ENCODE measurements at places on chromosomes 1 and 21.
A peak's percentile ranks its signal among the peaks of the same experiment; 100 is the strongest.

DNA sequence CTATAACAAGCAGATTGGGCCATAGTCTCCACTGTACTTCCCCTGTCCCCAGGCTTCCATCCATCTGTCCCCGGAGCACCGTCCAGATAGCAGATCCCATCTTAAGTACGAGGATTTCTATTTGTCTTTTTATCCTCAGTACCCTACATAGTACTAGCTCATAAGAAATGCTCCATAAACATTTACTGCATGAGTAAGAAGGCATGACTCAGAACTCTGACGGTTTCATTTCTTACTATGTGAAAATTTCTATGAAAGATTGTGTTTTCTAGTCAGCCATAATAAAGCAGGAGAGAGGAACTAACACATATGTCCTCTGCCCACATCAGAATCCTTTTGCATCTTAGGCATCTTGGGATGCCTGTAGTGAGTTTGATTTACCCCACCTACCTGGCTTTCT lies 49.5 kb downstream of the CHD1L start:
- peak; percentile 23 for DNase-seq

DNA sequence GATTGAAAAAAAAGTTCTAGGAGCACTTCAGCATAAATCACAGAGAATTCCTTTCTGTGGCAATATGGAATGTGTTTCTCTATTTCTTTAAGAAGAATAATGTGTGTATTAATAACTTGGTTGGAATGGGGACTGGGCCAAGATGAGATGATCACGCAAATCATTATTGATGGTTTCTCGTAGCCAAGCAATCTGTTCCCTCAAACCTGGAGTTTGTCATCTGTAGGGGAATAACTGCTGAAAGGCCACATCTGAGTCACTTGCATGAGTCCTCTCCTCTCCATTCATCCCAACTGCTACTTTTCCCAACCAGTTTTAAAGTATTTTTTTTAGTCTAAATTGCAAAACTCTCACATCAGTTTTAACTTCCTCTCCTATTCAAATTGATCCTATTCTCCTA lies 480.4 kb downstream of the PLPP3 start:
- DNase-seq = peak; percentile 84

DNA sequence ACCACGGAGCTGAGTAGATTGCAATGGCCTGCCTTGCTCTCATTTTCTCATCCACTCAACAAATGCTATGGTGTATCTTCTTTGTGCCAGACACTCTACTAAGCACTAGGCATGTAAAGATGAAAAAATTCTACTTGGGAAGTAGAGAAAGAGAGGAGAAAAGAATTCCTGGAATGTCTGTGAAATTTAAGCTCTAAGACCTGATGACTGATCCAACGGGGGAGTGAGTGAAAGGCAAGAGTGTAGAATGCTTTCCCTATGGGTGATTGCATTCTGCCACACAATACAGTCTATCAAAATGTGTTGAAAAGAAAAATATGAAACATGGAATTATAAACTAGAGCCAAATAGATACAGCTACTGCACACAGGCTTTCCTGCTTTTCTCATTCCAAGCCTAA lies 82.3 kb downstream of the CYYR1 start:
- peak; percentile 11 for DNase-seq

- DNase-seq = no peak
These were observed 7.8 kb upstream of the KIF14 start for GRCh38 chr1:200628223-200628881.

- no peak for DNase-seq
These were observed 21.2 kb upstream of the DIP2A start for GRCh38 chr21:46437511-46437910.

GRCh38 chr21:27258742-27259448 lies 292.0 kb upstream of the ADAMTS5 start:
- DNase-seq = no peak

GRCh38 chr1:151142411-151143056 lies 3.9 kb downstream of the SEMA6C start:
- no peak for DNase-seq

DNA sequence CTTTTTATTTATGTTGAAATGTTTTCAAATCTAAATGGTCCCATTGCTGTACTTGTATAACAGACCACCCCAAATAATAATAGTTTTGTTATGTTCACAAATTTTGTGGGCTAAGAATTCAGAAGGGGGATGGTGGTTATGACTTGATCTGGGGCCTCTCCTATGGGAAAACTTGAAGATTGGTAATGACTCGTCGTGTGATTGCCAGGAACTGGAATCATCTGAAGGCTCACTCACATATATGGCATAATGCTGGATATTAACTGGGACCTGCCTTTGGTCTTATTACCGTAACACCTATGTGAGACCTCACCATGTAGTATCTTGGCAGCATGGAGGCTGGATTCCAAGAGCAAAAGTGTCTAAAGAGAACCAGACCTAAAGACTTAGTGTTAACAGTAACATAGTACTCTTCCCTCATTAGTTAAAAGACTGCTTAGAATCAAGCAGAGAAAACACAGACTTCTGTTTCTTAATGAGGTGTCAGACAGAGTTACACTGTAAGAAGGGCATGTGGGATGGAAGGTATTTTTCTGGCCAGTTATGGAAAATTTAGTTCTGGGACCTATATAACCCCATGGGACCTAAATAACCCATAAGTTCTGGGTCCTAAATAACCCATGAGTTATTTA lies 11.9 kb downstream of the LYPLAL1 start:
- no peak for DNase-seq

DNA sequence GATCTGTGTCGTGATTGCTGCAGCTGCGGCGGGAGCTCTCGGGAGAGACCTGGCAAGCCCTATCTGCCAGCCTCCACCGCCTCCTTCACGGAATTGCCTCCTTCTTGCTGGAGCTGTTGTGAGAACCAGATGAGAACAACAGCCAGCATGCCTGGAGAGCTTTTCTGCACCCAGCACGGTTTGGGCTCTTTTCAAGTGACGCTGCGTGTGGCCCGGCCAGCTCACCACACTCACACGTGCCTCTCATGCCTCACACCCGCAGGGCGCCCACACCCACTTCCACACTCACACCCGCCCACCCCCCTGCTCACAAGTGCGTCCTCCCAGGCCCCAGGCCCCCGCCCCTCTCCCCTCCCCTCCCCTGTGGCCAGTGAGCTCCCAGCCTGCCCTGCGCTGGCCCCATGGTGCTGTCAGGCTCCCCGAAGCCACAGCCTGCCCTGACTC lies 135.7 kb upstream of the RUNX3 start:
- DNase-seq = peak; percentile 90

- DNase-seq = no peak
These were observed 32.4 kb downstream of the KCTD3 start for GRCh38 chr1:215599418-215600074.

- no peak for DNase-seq
These were observed 7.0 kb downstream of the OLFML2B start for GRCh38 chr1:162016631-162017030.

- DNase-seq = no peak
These were observed 183.7 kb upstream of the EDN2 start for GRCh38 chr1:41668054-41668660.

- peak; percentile 90 for DNase-seq
These were observed 19.7 kb upstream of the LMX1A start for GRCh38 chr1:165376041-165376810.

DNA sequence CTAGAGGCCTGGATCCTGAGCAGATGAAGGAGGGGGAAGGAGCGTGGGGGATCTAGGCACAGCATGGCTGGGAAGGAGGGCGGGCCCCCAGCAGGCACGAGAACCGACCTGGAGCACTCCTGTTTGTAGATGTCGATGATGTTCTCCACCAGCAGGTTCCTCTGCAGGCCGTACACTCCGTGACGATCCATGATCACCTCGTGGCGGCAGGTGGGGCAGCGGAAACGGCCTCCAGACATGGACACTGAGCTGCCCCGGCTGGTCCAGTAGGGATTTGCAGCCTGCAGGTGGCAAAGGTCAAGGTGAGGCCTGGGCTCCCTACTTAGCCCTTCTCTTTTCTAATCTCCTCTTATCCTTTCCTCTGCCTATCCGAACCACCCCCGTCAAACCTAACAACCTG lies 1.3 kb downstream of the TRIM63 start:
- no peak for DNase-seq

DNA sequence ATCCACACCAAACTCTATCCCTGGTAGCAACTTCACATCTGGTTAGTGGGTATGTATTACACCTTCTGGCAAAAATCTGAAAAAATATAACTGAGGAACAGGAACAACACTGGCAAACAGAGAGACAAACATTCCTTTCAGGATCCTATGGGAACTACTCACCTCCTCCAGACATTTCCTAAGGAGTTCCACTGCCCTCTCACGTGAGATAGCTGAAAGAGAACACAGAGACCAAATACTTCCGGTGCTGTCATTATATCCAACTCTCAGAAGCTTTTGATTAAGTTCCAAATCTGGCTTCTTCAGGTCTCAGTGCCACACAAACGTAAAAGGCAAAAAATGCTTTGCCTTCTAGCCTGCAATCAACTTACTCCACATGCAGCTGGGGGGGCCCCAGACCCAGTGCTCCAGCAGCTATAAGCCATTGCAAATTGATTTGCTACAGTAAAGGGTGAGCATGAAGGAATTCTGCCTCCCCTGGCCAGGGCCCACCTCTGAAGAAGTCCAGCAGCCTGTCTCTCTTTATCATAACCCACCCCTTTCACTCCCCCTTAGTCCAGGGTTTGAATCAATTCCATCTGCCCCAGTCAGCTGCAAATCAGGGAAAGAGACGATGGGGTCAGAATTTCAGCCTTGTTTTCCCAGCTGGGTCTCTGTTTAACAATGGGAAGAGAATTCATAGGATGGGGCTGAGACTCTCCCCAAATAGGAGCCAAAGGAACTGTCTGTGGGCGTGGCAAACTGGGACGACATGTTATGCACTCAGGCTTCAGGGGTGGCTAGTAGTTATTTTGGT lies 32.2 kb downstream of the TFAP2E start:
- no peak for DNase-seq

GRCh38 chr1:76191561-76191960 lies 117.0 kb downstream of the ST6GALNAC3 start:
- DNase-seq = no peak

DNA sequence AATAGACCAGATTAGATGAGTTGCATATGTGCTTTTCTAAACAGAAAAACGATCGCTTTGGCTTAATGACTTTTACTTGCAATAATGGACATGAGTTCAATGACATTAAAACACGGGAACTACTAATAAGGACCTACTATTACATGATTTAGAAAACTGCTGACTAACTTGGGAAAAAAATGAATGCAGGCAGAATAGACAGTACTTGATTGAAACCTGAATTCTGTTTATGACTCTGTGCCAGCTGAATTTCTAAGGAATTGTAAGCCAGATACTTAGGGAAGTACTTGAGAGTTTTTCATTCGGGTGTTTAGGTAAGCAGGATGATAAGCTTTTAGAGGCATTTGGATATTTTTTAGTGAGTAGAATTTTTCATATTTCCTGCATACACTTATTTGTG lies 12.0 kb downstream of the ADGRL2 start:
- DNase-seq = no peak

DNA sequence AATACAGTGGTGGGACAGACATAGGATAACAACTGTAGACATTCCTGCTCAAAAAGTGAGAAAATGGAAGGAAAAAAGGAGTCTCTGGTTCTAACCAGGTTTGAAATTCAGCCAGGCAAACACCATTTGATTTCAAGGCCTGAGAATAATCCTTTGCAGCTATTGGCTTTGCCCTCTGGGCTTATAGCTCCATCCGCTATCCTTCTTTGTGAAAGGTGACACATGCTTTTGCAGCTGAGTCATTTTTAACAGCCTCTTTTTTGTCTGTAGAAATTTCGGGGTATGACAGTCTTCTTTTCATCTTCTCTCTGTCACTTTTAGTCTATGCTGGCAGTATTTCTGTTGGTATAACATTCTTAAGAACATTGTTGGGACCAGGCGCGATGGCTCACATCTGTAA lies 16.2 kb downstream of the SDHC start:
- DNase-seq = no peak

GRCh38 chr21:25980710-25981109 lies 189.9 kb downstream of the APP start:
- DNase-seq = no peak

- DNase-seq = no peak
These were observed 20.8 kb upstream of the COG2 start for GRCh38 chr1:230621324-230622030.

GRCh38 chr1:213615226-213615916 lies 372.4 kb upstream of the PROX1 start:
- DNase-seq = no peak

DNA sequence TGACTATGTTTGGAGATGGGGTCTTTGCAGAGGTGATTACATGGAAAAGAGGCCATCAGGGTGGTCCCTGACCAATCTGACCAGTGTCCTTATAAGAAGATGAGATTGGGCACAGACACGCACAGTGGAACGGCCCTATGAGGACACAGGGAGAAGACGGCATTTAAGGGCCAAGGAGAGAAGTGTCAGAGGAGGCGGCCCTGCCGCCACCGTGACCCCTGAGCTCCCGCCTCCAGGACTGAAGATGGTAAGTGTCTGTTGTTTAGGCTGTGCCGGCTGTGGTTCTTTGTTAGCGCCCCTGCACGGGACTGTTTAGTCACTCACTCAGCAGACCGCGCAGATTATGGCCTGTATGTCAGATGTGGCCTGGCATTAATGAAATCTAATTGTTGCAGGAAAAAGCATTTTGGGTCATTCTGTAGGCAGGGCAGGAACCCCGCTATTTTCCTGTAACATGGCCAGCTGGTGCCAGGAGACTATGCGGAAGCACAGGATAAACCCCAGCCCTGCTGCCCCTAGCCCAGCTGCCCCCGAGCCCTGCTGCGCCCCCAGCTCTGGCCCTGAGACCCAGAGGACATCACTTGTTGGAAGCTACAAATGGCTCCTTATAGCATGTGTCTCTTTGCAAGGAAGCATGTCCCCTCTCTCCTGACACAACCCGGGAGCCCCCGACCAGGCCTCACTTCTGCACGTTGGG lies 53.7 kb upstream of the RIPK4 start:
- DNase-seq = no peak

DNA sequence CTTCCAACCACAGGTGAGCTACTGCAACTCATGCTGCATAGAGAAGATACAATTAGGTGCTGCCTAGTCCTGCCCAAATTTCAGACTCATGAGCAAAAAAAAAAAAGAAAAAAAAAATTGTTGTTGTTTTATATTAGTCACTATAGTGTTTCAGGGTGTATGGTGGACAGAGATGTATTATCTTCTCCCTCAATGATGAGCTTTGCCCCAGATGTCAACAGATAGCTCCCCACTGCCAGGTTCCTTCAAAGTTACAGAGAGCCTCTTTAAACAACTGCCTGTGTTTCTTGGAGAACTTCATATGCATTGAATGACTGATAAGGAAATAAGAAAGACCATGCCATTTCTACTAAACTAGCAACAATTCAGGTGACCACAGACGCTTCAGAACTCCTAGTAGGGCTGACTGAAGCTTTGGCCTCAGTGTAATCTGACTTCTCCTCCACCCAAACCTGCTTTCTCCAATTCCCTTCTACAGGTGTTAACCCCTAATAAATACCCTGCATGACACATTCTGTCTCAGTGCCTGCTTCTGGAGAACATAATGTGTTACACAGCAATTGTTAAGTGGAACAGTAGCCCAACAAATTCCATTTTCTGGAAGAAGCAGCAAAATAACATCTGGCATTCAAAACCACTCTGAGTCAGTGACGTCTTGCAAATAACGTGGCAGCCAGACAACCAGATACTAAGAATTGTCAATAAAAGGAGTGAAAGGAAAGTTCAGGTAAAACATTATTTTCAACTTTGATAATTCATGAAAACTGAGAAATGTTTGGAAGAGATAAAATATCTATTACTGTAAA lies 147.7 kb downstream of the CDC42BPA start:
- peak; percentile 57 for DNase-seq
